Activated CD8-positive, alpha-beta memory T cell treated with anti-CD3 and anti-CD28 coated beads, Interleukin-2, amount 10 ng/mL, durations not matched to agents 7 days and 5 days (primary cell): ENCODE measurements at places on chromosomes 5 and 9.

GRCh38 chr9:751137-752051, 90.1 kb upstream of the DMRT1 start:
- no peaks in the 10 kb centered on the region for H3K27me3 ChIP-seq
- no peak overlapping the region for H3K4me3 ChIP-seq
- peaks cover 3% of the 10 kb centered on the region for H3K36me3 ChIP-seq
- DNase-seq, result peak; percentile 64

DNA sequence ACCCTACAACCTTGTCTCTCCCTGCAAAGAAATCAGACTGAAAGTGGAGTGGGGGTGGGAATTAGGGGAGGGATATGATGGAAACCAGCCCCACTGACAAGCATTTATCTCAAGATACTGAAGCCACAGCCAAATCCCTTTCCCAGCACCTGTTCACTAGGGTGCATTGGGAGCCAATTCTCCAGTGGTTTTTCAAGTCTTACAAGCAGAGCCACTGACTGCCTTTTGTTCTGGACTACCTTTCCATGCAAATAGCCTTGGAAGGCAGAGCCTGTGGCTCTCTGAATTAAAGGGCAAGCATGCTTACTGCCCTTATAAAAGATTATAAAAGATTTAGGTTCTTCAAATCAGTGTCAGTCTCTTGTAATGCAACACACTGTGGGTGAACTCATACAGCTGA, 8.8 kb upstream of the GGTA1 start:
- H3K4me3 ChIP-seq, result no peak overlapping the region
- no peak overlapping the region for H3K27ac ChIP-seq
- no peaks in the 10 kb centered on the region for H3K36me3 ChIP-seq
- no peak for DNase-seq
- H3K27me3 ChIP-seq, result peaks cover 21% of the 10 kb centered on the region

DNA sequence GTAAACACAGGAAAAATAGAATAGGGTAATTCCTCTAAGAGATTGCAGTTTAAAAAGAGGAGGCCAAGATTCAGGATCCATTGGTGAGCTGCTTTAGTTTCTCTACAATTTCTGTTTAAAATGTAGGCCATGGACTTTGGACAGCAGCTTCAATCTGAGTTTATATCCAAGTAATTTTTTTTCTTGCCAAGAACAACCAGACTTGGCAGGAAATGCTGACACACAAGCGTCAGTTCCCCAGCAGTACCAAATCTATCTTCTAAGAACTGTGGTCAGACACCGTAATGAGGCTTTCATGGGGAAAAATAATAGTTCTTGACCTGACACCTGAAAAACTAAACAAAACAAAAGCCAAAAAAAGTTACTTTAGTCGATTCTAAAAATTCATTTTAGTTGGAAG, 528.8 kb downstream of the CSNK1G3 start:
- H3K4me3 ChIP-seq, result no peak overlapping the region
- no peaks in the 10 kb centered on the region for H3K36me3 ChIP-seq
- no peak overlapping the region for H3K27ac ChIP-seq

DNA sequence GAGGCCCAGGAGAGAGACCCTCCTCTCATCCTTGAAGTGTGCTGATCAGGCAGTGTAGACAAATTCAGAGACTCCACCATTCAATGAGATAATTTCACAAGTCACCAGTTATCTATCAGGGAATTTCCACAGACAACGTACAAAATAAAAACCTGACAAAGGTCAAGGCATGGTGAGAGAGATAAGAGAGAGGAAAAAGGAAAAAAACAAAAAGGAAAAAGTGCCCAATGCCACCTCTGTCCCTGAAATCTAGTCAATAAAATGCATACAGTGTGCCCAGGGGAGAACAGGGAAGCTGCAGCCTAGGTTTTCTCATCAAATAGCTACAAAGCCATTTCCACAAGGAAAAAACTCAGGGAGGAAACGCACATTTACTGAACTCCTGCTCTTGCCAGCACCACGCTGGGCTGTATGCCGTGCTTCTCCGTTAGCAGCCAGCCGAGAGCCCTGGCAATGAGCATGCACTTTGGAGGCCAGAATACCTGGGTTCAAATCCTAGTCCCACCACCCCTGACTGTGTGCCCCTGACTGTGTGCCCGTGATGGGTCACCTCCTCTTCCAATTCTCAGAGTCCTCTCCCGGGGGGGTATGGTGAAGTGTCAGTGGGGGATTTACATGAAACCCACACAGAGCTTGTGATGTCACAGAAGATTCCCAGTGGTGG, 11.6 kb downstream of the WHRN start:
- no peak for DNase-seq
- no peak overlapping the region for H3K4me3 ChIP-seq
- peaks cover 9% of the 10 kb centered on the region for H3K27me3 ChIP-seq
- H3K36me3 ChIP-seq, result no peaks in the 10 kb centered on the region
- no peak overlapping the region for H3K27ac ChIP-seq

- H3K27me3 ChIP-seq, result no peaks in the 10 kb centered on the region
- peaks cover 16% of the 10 kb centered on the region for H3K36me3 ChIP-seq
- peaks cover 58% of the 10 kb centered on the region for H3K4me1 ChIP-seq
- no peak overlapping the region for H3K4me3 ChIP-seq
These were observed 4.8 kb downstream of the CCNI2 start for GRCh38 chr5:132751971-132752580.

- no peak overlapping the region for H3K4me3 ChIP-seq
- no peaks in the 10 kb centered on the region for H3K4me1 ChIP-seq
- DNase-seq, result peak; percentile 30
- H3K27me3 ChIP-seq, result peaks cover 10% of the 10 kb centered on the region
These were observed 128.4 kb upstream of the IER5L start for GRCh38 chr9:129306318-129306973.

DNA sequence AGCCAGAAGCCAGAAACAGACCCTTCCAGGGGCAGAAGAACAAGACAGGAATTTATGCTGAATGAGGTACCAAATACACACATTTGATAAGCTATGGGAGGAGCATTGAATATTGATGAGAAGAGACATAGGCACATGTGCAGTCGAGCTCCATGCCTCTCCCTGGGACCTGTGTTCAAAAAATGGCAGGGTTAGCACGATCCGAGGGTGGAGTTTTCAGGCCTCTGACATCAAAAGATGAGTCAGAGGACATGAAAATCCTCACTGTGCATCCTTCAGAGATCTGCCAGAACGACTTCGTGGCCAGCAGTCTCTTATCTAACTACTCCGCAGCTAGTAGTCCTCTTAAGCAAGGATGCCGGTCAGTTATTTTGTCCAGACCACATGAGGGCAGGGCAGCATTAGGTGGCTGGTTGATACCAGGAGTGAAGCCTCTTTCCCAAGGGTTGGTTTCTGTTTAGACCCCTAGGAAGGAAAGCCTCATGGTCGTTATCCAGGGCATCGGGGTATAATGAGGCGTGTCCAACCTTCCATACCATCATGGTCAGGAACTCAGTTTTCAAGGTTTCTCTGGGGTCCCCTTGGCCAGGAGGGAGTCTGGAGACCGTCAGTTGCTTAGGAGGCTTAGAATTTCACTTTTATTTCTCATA, 11.6 kb upstream of the CMBL start:
- H3K36me3 ChIP-seq, result no peaks in the 10 kb centered on the region
- H3K4me3 ChIP-seq, result no peak overlapping the region
- peaks cover 6% of the 10 kb centered on the region for H3K27me3 ChIP-seq
- H3K4me1 ChIP-seq, result peaks cover 3% of the 10 kb centered on the region

- DNase-seq, result no peak
- no peak overlapping the region for H3K27ac ChIP-seq
- peaks cover 5% of the 10 kb centered on the region for H3K4me1 ChIP-seq
- H3K27me3 ChIP-seq, result peaks cover 81% of the 10 kb centered on the region
- H3K4me3 ChIP-seq, result no peak overlapping the region
These were observed 17.5 kb downstream of the LMX1B start for GRCh38 chr9:126631254-126631653.

DNA sequence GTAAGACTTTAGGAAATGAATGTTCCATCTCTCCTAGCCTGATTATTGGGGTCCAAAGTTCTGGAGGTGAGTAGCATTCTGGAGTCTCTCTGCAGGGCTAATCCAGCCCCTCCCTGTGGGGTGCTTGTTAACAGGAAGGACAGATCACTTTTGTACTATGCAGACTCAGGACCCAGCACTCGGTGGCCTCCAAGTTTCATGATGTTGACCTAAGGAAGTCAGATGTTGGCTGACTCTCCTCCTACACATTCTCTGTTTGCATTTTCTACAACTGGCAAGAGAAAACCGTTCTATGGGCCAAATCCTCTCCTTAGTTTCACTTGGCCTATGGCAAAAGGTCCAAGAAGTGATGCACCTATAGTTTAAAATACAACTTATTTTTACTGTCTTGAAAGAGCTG, 5.5 kb upstream of the PDE8B start:
- H3K4me3 ChIP-seq, result no peak overlapping the region
- no peaks in the 10 kb centered on the region for H3K36me3 ChIP-seq
- no peak overlapping the region for H3K27ac ChIP-seq
- peaks cover 3% of the 10 kb centered on the region for H3K4me1 ChIP-seq

DNA sequence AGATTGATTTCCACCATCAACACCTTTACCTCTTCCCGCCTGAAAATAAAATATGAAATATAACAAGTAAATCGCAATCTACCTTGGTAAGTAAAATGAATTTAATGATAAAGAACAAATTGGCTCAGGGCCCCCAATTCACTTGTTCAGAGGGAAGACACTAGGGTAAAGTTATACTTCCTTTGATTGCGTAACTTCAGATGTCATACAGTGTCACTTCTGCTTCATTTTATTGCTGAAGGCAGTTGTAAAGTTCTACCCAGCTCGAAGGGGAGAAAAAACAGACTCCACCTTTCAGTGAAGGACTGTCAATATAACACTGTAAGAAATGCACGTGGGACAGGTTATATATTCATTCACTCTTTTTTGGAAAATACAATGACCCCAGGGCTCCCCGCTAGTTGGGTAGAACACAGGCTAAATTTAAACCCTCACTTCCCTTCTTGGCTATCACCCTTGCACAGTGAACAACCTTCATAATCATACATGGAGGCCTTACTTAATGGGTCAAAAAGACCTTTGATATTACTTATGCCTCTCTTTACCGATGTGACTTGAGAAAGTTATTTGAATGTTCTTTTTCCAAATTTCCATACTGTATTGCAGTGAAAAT, 848.8 kb downstream of the MAT2B start:
- H3K27me3 ChIP-seq, result no peaks in the 10 kb centered on the region
- no peak overlapping the region for H3K4me3 ChIP-seq
- DNase-seq, result no peak
- no peak overlapping the region for H3K27ac ChIP-seq
- no peaks in the 10 kb centered on the region for H3K36me3 ChIP-seq

GRCh38 chr5:108726446-108727235, 21.1 kb upstream of the FER start:
- peaks cover 44% of the 10 kb centered on the region for H3K27me3 ChIP-seq
- DNase-seq, result no peak
- peaks cover 1% of the 10 kb centered on the region for H3K36me3 ChIP-seq
- H3K4me3 ChIP-seq, result peak overlapping the region; percentile 77
- H3K4me1 ChIP-seq, result peaks cover 24% of the 10 kb centered on the region

GRCh38 chr5:175282611-175283225, 161.3 kb downstream of the DRD1 start:
- H3K4me1 ChIP-seq, result no peaks in the 10 kb centered on the region
- H3K4me3 ChIP-seq, result no peak overlapping the region
- no peak overlapping the region for H3K27ac ChIP-seq
- DNase-seq, result no peak

GRCh38 chr9:83441390-83441789, 96.8 kb downstream of the FRMD3 start:
- no peaks in the 10 kb centered on the region for H3K36me3 ChIP-seq
- no peaks in the 10 kb centered on the region for H3K27me3 ChIP-seq
- no peak overlapping the region for H3K27ac ChIP-seq

GRCh38 chr5:109862301-109862700, 172.6 kb downstream of the MAN2A1 start:
- H3K27ac ChIP-seq, result no peak overlapping the region
- H3K4me1 ChIP-seq, result peaks cover 26% of the 10 kb centered on the region
- no peaks in the 10 kb centered on the region for H3K27me3 ChIP-seq
- H3K4me3 ChIP-seq, result no peak overlapping the region
- H3K36me3 ChIP-seq, result peaks cover 37% of the 10 kb centered on the region
- DNase-seq, result no peak

- peaks cover 3% of the 10 kb centered on the region for H3K36me3 ChIP-seq
- no peak overlapping the region for H3K4me3 ChIP-seq
- H3K27ac ChIP-seq, result no peak overlapping the region
- peaks cover 14% of the 10 kb centered on the region for H3K4me1 ChIP-seq
These were observed 2.1 kb downstream of the CHSY3 start for GRCh38 chr5:129906177-129906887.

DNA sequence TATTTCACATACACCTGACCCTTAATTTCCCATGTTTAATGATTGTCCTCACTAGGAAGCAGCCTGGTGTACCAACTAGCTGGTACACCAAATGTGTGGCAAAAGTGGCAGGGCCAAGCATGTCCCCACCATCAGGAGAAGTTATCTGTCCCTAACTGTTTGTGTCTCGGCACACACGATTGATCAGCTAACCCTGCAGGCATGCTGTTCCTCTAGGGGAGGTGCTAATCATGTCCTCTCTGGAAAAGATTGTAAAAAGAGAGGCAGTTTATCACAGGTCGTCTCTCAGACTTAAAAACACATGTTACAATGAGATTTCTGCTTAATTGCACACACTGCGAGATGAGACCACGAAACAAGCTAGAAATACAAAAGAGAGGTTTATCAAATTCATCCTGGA, 342.7 kb downstream of the DIRAS2 start:
- no peaks in the 10 kb centered on the region for H3K36me3 ChIP-seq
- no peaks in the 10 kb centered on the region for H3K4me1 ChIP-seq
- H3K27ac ChIP-seq, result no peak overlapping the region
- DNase-seq, result no peak

- H3K27me3 ChIP-seq, result no peaks in the 10 kb centered on the region
- H3K27ac ChIP-seq, result no peak overlapping the region
- peaks cover 16% of the 10 kb centered on the region for H3K4me1 ChIP-seq
- no peak overlapping the region for H3K4me3 ChIP-seq
These were observed 39.8 kb downstream of the NEK6 start for GRCh38 chr9:124297551-124297901.

DNA sequence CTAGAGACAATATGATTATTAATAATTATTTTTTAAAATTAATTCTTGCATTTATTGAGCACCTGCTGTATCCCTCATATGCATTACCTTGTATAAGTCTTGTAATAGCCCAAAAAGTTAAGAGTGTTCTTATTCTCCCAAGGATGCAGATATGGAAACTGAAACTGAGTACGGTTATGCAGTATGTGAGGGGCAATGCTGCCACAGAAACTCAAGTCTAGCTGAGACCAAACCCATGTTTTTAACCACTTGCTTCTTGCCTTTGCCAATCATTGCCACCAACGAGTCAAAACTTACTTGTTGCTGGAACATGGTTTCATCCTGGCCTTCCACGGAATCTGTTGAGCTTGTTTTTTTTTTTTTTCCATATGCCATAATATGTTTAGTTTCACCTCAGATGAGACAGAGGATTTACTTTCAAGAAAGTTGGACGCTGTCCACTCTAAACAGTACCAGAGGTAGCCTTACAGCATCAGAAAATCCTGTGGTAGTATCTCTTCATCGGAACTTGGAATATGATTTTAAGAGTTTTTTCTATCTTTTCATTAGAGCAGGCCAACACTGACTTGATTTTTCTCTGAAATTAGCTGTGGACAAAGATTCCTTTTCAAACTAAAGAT, 27.9 kb downstream of the DOCK8 start:
- H3K4me3 ChIP-seq, result peak overlapping the region; percentile 51
- DNase-seq, result peak; percentile 67
- peaks cover 73% of the 10 kb centered on the region for H3K4me1 ChIP-seq
- peak overlapping the region; percentile 82 for H3K27ac ChIP-seq
- no peaks in the 10 kb centered on the region for H3K27me3 ChIP-seq
